IPS DF 6.9 (cell line): ENCODE measurements at places on chromosomes 12 and 14.

- no peak for DNase-seq
These were observed 10.0 kb upstream of the DDX47 start for GRCh38 chr12:12803186-12803585.

DNA sequence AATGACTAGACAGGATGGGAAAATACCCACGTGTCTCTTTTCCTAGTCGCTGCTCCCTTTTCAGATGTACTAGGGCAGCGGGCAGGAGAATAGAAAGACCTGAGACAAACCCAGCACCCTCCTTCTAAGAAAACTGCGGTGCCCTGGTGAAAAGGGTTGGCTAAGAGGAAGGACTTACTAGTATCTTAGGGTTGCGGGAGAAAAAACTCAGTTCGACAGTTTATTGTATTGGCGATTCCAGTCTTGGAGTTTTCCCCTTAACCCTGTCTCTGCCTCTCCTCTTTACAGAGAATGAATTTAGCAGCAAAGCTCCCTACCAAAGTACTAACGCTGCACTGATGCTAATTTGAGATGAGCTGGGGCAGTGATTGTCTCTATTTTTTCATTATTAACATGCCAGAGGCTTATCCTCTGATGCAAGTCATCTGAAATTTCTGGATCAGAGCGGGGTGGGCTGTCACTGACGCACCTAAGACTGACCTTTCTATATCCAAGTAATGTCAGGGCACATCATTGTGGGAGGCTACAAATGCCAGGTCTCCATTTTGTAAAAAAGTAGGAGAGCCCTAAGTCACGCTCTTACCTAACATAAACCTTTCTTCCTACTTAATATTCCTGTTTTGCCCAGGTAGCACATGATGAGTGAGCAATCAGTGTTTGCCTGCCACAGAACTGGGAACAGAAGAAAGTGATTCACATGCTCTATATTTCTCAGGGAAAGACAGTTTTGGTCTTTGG is 916 bp upstream of the PAWR start:
- DNase-seq, result no peak

- DNase-seq, result no peak
These were observed 15.2 kb upstream of the PTPRO start for GRCh38 chr12:15307079-15307478.

DNA sequence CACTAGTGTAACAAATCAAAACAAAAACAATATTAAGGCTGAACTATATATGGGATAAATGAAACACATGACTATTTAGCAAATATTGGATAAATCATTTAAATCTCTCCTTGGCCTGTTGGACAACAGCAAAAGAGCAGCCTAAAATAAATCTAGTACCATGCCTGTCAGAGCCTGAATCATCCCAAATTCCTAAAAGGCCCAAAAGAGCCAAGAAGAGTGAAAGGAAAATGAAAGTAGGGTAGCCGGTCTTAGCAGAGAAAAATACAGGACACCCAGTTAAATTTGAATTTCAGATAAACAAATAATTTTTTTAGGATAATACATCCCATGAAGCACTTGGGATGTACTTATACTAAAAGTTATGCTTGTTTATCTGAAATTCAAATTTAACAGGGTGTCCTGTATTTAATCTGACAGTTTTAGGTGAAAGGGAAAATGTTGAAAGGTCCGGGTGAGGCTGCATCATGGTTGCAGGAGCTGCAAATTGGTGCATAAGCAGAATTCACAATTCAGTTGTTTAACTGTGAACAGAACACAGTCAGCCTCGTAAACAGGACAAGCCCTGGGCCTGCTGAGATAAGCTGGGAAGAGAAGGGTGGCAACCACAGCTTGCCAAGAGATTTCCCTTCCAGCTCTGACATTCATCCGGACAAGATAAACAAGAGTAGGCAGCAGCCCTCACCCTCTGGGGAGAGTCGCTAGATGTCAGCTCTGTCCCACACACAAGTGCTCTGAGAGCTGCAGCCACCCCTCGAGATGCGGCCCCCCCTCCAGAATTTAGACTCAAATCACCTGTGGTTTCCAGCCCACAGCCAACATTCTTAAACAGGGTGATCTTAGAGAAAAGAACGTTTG is 30.3 kb downstream of the DMAC2L start:
- no peak for DNase-seq

DNA sequence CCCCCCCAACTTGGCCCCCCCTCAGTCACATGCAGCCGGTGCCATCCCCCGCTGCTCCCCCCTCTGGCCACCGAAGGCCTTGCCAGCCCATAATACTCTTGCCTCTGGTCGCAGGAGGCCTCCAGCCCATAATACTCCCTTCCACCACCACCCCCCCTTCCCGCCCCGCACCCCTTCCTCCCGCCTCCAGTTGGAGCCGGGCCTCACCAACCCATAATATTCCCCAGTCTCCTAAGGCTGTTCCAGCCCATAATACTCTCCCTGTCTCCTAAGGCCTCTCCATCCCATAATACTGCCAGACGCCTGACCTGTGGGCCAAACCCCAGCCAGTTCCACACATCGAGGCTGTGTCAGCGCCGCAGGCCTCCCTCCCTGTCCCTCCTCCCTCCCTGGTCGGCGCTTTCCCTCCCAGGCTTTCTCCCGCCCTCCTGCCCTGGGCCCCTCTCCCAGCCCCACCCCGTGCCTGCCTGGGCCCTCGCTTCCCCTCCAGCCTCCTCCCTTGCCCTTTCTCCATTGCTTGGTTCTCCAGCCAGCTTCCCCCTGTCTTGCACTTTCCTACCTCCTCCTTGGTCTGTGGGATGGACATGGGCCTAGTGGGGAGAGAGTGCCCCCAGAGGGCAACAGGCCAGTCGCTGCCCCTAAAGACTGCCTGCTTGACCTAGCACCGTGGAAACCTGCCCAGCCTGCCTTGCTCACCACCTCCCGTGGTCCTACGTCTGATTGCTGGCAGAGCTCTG is 6.8 kb upstream of the CHD4 start:
- no peak for DNase-seq

DNA sequence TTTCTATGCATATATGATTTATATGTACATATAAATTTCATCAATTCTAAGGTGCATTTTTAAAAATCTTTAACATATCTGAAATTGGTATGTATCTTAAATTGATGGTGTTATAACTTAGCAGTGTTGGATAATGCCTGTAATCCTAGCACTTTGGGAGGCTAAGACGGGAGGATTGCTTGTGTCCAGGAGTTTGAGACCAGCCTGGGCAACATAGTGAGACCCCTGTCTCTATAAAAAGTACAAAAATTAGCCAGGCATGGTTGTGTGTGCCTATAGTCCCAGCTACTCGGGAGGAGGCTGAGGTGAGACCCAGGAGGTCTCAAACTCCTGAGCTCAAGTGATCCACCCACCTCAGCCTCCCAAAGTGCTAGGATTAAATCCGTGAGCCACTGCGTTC is 6.5 kb upstream of the GALNT6 start:
- no peak for DNase-seq

DNA sequence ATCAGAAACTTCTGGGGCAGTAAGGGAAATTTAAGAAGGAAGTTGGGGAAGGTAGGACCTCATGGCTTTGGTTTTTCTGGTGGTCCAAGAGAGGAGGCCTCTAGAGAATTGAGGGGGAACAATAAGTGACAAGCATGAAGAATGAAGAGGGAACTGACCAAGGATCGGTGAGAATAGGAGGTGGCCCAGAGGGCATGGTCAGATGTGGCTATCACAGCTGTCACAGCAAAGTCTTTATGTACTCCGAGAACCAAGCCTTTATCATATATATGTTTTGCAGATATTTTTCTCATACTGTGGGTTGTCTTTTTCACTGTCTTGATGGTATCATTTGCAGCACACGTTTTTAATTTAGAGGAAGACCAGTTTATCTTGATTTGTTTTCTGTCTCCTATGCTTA is 64.3 kb downstream of the PPP2R5C start:
- no peak for DNase-seq

DNA sequence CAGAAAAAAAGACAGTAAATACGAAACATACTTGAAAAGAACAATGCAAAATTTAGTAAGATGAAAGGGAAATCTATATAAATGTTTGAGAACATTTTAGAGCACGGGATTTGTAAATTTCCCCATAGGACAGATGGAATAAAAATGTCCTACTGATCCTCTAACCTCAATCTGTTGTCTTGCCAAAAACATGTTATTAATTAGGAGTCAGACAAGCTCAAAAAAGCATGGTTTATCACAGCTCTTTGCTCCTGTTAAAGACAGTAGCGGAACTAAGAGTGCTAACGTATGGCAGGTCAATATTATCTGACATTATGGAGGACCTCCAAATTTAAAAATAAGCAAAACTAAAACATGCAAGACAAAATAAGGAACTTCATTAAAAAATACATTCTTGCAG is 12.9 kb downstream of the GMFB start:
- no peak for DNase-seq

DNA sequence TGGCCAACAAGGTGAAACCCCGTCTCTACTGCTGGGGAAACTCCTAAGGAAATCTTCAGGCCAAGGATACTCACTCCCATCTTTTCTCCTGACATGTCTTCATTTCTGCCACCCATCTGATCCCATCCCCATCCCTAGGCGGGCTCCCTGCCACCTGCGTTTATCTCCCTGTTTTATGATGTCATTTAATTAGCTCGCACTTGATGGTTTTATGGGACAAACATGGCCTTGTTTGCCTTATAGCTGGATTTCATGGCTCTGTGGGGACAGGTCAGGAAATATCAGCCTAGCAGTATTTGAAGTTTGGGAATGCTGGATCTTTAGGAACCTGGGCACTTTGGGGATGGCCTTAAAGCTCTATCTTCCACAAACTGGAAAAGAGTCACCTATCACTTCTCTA is 88.5 kb upstream of the CISTR start:
- no peak for DNase-seq

DNA sequence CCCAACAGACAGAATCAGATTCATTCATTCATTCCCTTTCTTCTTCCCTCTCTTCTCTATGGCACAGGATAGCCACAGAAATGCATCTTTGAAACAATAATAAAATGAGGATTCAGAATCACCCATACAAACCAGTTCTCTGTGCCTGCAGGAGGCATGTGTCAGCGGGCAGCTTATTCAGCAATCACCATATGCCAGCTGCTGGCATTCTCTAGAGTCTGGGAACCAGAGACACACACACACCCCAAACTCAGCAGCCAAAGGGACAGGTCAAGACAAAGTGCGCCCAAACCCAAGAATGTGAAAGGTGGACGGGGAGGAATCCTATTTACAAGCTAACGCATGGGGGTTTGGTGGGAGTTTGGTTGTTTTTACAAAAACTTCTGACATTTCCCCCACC is 14.1 kb downstream of the ARF3 start:
- no peak for DNase-seq
